ENCODE measurements at places on chromosomes 5 and 9. TPM values are rescaled to one million over a fixed set of nuclear protein-coding genes. Genes with fewer than 3 reads are reported as not detected.

DNA sequence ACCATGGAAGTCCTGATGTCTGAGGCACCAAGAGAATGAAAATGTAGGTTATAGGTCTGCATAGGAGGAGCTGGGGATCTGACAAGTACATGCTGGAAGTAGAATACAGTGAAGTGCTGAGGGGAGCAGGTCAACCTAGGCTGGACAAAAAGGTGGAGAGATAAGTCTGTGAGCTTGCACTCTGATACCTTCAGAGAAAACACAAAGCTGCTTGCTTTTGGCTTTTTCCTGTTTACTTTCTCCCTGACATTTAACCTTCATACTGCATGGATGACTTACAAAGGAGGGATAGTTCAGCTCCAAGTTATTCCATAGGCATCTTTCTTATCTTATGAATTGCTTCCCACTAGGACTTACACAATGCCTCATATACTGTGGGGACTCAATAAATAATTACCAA is 256.7 kb upstream of the NREP start:
- no peak for DNase-seq

DNA sequence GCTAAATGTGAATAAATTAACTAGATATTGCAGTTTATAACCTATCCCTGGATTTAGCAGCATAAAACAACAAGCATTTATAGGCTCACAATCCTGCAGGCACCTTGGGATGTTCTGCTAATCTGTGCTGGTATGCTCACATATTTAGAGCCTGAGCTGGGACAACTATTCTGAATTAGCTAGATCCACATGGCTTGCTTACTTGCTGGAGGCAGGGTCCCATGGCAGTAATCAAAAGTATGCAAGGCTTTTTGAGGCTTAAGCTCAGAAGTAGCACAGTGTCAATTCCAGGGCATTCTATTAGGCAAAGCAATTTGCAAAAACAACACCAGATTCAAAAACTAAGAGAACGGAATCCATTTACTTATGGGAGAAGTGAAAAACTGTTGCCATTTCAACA is 745.0 kb upstream of the ACO1 start:
- DNase-seq = peak; percentile 1

GRCh38 chr9:108077556-108077955 is 588.0 kb upstream of the KLF4 start:
- DNase-seq = no peak

- no peak for DNase-seq
Measured at GRCh38 chr5:157842185-157842584, 16.8 kb downstream of the CLINT1 start.

DNA sequence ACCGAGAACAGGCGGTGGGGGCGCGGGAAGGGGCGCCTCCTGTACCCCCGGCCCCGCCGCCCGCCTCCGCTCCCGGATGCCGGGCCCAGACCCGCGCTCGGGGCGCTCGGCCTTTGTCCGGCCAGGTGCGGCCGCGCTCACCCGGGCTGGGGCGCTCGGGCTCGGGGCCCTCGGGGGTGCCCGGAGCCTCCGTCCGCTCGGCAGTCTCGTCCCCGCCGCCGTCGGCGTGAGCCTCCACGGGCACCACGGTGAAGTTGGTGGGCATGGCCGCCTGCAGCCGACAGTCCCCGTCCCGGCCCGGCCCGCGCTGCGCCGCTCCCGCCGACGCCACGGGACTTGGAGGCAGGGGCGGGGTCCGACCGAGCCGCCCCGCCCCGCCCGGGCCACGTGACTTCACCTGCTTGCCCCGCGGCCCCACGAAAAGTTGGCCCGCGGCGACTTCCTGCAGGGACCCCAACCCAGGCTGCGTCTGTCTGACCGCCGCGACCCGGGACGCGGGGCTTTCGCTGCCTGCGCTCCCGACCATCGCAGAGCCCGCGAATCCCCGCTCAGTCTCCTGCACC is at the start of gene SLC12A7:
SLC12A7 (minus strand) TSS at position 337 of the 563 bp plus-strand sequence; CDS start at position 265, 72 bp downstream.
- DNase-seq = no peak

GRCh38 chr5:80055491-80056170 is 20.5 kb downstream of the THBS4 start:
- no peak for DNase-seq

Gene SNCAIP
- 11.6 TPM for total RNA-seq

Gene C9
- total RNA-seq = 0.24 TPM

Gene MLLT3
- total RNA-seq = 23.1 TPM

Gene SEMA6A
- 34.7 TPM for total RNA-seq
